Melanocyte of skin (primary cell): ENCODE measurements at places on chromosomes 1 and 21. TPM values are rescaled to one million over a fixed set of nuclear protein-coding genes. Genes with fewer than 3 reads are reported as not detected.

Gene MYOG
- total RNA-seq = not detected in 2 replicates

Gene PCSK9
- total RNA-seq = 0.33 and 0.93 TPM in 2 replicates

Gene NR0B2
- not detected in 2 replicates for total RNA-seq

Gene ORC1
- 5.5 and 6.2 TPM in 2 replicates for total RNA-seq

Gene HCRTR1
- total RNA-seq = not detected in 2 replicates

Gene SERTAD4
- 0.33 and 0.46 TPM in 2 replicates for total RNA-seq
